Activated B cell treated with CpG ODN at 0.5 μM for 24 hours (primary cell): ENCODE measurements at places on chromosomes 16 and 17.

GRCh38 chr16:57824888-57825287 lies 22.6 kb upstream of the KIFC3 start:
- no peak for DNase-seq

- no peak for DNase-seq
Measured at GRCh38 chr17:29720551-29720950, 97.8 kb upstream of the CORO6 start.

DNA sequence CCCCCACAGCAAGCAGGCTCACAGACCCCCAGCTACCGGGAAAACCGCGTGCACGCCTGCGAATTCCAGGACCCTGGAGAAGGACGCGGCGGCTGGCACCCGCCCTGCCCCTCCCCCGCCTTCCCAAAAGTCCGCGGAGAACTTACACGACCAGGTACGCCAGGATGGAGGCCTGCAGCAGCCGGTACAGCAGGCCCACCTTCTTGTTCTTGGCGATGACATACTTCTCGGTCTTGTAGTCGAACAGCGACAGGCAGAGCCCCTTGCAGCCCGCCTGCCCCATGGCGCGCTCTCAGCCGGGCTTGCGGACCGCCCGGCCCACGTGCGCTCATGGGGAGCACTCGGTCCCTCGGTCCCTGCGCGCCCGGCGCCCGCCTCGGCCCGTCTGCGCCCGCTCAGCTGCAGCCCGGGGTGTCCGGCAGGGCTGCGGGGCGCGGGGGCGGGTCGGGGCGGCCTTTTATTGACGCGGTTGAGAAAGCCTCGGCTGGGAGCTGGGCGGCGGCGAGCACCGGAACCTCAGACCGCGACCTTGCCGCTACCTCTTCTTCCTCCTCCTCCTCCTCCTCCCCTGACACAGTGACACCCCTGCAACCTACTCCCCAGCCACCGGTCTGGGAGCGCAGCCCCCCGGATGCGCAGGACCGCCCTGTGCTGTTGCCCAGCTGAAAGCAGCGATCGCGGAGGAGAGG lies at the start of gene P2RX5:
TSS of gene P2RX5 (minus strand) at position 433 of the 689 bp plus-strand sequence. CDS start at position 283, 150 bp downstream.
- DNase-seq: peak; percentile 66

DNA sequence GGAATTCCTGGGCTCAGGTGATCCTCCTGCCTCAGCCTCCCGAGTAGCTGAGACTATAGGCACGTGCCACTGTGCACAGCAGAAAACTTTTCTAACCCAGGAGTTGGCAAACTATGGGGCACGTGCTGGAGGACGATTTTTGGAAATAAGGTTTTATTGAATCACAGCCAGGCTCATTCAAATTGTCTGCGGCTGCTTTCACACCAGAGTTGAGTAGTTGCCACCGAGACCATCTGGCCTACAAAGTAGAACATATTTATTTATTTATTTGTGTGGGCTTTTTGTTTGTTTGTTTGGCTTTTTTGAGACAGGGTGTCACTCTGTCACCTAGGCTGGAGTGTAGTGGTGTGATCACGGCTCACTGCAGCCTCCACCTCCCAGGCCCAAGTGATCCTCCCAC lies 7.4 kb upstream of the PGS1 start:
- no peak for DNase-seq

DNA sequence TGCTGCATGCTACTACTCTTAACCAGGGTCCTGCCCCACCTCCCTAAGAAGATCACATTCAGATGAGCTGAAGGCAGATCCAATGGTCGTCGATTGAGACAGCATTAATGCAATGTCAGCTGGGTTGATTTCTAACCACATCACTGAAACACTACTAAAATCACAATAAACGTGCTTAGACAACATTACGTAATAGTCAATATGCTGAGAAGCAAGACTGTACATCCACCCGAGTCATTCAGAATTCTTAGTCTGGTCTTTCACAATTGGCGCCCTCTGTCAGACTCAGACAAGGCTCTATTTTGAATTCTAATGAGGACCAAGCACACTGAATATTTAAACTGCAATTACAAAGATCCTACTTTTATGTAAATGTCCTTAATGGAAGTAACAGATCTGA lies 205.2 kb downstream of the STX8 start:
- no peak for DNase-seq

- DNase-seq: no peak
Measured at GRCh38 chr17:19753661-19754463, 5.8 kb upstream of the ALDH3A1 start.

- DNase-seq: no peak
Measured at GRCh38 chr17:43659823-43660617, 1.7 kb downstream of the MEOX1 start.

DNA sequence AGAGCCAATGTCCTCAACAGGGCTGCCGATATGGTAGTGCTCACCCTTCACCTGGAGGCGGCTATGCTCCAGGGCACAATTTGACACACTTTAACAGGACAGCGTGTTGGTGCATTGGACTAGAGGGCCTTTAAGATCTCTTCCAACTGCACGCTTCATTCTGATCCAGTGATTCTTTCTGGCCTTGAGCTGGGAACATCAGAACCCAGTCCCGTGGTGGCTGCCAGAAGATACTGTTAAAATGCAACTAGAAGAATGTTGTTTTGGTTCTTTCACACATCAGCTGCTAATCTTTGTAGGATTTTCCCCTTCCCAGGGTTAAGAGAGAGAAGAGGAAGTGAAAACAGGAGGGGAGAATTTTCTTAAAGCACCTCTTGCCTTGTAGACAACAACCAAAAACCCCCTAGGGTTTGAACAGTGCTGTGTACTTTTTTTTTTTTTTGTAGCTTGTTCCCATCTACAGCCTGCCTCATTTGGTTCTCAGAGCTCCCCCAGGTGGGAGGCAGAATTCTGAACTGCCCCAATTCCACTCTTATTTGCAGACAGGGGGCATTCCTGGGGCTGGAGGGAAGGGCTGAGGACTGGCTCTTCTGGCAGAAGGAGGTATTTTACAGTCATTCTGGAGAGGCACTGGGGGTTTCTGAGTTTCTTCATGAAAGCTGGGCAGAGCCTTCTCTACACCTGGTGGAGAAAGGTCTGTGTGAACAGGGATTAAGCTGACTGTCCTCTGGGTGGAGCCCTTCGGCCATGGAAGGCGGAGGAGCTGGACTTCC lies 32.4 kb downstream of the SMARCE1 start:
- peak; percentile 58 for DNase-seq

DNA sequence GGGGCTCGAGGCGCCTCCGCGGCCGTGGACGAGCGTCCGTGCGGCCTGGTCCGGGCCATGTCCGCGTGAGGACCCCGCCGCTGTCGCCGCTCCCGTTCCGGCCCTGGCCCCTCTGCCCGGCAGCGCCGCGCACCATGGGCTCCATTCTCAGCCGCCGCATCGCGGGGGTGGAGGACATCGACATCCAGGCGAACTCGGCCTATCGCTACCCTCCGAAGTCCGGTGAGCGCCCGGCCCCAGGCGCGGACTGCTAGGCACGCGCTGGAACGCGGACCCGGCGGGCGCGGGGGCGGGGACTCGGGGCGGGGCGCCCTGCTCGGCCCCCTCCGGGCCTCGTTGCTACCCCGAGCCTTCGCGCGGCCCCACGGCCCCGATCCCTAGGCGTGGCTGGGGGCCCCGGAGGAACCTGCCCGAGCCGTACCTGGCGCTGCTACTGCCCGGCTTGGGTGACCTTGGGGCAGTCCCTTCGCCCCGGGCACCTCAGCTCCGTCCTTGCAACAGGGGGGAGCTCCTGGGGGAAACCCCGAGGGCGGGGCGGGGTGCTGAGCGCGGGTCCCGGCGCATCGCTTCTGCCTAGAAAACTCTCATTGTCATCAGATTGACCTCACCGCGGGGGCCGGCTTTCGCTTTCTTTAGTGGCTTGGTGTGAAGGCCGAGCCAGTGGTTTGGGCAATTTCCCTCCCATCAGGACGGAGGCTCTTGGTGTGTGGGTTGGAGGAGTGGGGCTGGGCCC lies 367 bp downstream of the MGRN1 start:
- peak; percentile 77 for DNase-seq
